Cardiac muscle cell (in vitro differentiated cells and primary cell): ENCODE measurements at places on chromosomes 5 and 9. TPM values are rescaled to one million over a fixed set of nuclear protein-coding genes. Genes with fewer than 3 reads are reported as not detected.
A peak's percentile ranks its signal among the peaks of the same experiment; 100 is the strongest.

DNA sequence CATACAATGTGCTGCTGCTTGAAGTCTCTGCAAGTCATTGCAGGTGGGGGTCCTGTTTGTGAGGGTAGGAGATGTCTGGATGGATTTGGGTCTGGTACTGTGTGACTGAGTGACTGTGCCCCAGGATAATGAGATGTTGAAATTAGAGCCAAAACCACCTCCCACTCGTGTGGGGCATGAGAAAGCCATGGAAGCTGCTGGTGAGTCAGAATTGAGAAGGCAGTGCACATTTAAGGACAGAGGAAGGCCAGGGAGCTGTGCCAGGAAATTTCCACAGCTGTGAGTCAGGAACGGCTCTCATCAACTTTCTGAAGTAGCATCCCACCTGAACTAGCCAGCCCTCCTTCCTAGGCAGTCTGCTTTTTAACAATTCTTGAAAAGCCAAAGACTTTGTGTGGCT is 229.8 kb downstream of the DRD1 start:
- H3K4me3 ChIP-seq, result no peak overlapping the region
- DNase-seq, result no peak
- no peaks in the 10 kb centered on the region for H3K36me3 ChIP-seq
- H3K27me3 ChIP-seq, result no peaks in the 10 kb centered on the region
- H3K4me1 ChIP-seq, result no peaks in the 10 kb centered on the region

DNA sequence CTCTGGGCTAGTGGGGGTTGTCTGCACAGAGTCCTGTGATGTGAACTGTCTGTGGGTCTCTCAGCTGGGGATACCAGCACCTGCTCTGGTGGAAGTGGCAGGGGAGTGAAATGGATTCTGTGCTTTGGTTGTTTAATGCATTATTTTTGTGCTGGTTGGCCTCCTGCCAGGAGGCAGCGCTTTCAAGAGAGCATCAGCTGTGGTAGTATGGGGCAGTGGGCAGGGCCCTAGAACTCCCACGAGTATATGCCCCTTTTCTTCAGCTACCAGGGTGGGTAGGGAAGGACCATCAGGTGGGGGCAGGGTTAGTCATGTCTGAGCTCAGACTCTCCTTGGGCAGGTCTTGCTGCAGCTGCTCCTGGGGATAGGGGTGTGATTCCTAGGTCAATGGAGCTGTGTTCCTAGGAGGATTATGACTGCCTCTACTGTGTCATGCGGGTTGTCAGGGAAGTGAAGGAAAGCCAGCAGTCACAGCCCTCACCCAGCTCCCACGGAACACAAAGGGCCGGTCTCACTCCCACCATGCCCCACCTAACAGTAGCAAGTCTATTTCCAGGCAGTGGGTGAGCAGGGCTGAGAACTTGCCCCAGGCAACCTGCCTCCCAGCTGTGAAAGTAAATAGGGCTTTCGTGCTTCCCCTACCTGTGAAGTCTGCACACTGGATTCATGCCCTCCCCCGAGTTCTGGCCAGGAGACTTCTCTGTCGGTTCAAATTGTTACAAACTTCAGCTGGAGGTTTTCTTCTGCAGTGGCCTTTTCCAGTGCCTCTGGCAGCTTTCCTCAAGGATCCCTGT is 25.7 kb upstream of the FAM81B start:
- DNase-seq, result no peak
- no peaks in the 10 kb centered on the region for H3K4me1 ChIP-seq
- no peak overlapping the region for H3K27ac ChIP-seq
- H3K27me3 ChIP-seq, result no peaks in the 10 kb centered on the region
- H3K36me3 ChIP-seq, result no peaks in the 10 kb centered on the region

DNA sequence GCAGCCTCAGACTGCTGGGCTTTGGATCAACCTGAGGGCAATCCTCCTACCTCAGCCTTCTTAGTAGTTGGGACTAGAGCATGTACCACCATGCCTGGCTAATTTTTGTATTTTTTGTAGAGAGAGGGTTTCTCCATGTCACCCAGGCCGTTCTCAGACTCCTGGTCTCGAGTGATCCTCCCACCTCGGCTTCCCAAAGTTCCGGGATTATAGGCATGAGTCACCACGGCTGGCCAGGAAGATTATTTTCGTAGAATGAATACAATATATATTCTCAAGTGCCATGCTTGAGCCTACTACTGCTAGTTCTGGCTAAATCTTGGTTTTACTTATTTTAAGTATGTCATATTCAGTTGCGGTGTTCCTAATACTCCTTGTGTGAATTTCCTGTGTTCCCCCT is 88.2 kb upstream of the CLINT1 start:
- no peaks in the 10 kb centered on the region for H3K27me3 ChIP-seq
- no peaks in the 10 kb centered on the region for H3K36me3 ChIP-seq
- H3K27ac ChIP-seq, result no peak overlapping the region

ZFP2 gene
- total RNA-seq, result 0.70 and 2.0 TPM in 2 replicates

PCDHB2 gene
- 43.9 and 51.5 TPM in 2 replicates for total RNA-seq

GARIN3 gene
- not detected in 2 replicates for total RNA-seq

CCIN gene
- 0.39 TPM in 1 of 2 replicates, not detected in the other for total RNA-seq

- H3K27me3 ChIP-seq, result no peaks in the 10 kb centered on the region
- H3K36me3 ChIP-seq, result no peaks in the 10 kb centered on the region
- H3K4me1 ChIP-seq, result peaks cover 4% of the 10 kb centered on the region
- peak; percentile 57 for DNase-seq
- H3K27ac ChIP-seq, result no peak overlapping the region
These were observed 101.9 kb downstream of the F2RL2 start for GRCh38 chr5:76521240-76521758.

TEX48 gene
- total RNA-seq, result not detected in 2 replicates

- no peaks in the 10 kb centered on the region for H3K27me3 ChIP-seq
- H3K36me3 ChIP-seq, result no peaks in the 10 kb centered on the region
- H3K4me3 ChIP-seq, result no peak overlapping the region
- DNase-seq, result no peak
- peaks cover under 1% of the 10 kb centered on the region for H3K4me1 ChIP-seq
These were observed 197.7 kb downstream of the NTRK2 start for GRCh38 chr9:84867186-84867585.

- peak within 1 kb of the TSS; percentile 69 for H3K4me3 ChIP-seq
- H3K27me3 ChIP-seq, result peaks cover 57% of the 10 kb centered on the region
- peak; percentile 12 for DNase-seq
- H3K27ac ChIP-seq, result no peak within 1 kb of the TSS
- H3K36me3 ChIP-seq, result no peaks in the 10 kb centered on the region
These were observed at the start of gene EGFLAM for GRCh38 chr5:38258319-38259061. TSS of gene EGFLAM (plus strand) at chr5:38258559. CDS start at chr5:38258755, 196 bp downstream.

- no peak overlapping the region for H3K4me3 ChIP-seq
- H3K4me1 ChIP-seq, result no peaks in the 10 kb centered on the region
- H3K36me3 ChIP-seq, result no peaks in the 10 kb centered on the region
- no peak overlapping the region for H3K27ac ChIP-seq
These were observed 1578.3 kb downstream of the EFNA5 start for GRCh38 chr5:106092455-106092854.

DNA sequence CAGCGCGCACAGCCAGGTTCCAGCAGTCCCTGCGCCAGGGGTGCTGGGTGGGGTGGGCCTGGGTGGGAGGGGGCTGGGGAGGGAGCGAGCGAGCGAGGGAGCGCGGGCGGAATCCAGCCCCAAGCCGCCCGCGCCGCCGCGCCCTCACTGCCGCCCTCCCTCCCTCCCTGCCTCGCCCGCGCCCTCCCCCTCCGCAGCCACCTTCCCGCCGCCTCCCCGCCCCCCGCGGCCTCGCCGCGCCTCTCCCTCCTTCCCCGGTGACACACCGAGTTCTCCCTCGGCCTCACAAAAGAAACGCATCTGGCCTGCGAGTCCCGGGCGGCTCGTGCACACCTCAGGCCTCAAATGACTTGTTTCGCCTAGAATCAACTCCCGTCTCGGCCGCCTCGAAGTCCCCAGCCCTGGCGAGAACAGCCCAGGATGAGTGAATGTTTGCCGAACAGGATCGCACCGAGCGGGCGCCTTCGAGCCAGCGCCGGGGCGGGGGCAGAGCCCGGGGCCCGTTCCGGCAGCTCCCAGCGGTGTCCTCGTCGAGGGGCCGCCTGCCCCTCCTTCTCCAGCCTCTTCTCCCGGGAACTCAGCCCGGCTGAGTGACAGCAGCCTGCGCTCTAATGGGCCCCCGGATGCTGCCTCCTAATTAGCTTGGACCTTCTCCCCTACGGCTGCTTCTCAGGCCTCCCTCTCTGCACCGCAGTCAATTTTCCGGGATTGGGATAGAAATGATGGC is 371 bp upstream of the PITX1 start:
- H3K4me3 ChIP-seq, result peak overlapping the region; percentile 16
- no peak overlapping the region for H3K27ac ChIP-seq
- peaks cover 100% of the 10 kb centered on the region for H3K27me3 ChIP-seq
- peaks cover 3% of the 10 kb centered on the region for H3K4me1 ChIP-seq
- H3K36me3 ChIP-seq, result no peaks in the 10 kb centered on the region
- DNase-seq, result no peak

GRCh38 chr9:115672477-115673316 is 480.9 kb upstream of the PAPPA start:
- peak; percentile 94 for DNase-seq
- no peaks in the 10 kb centered on the region for H3K36me3 ChIP-seq
- H3K4me3 ChIP-seq, result no peak overlapping the region
- H3K27ac ChIP-seq, result no peak overlapping the region

DNA sequence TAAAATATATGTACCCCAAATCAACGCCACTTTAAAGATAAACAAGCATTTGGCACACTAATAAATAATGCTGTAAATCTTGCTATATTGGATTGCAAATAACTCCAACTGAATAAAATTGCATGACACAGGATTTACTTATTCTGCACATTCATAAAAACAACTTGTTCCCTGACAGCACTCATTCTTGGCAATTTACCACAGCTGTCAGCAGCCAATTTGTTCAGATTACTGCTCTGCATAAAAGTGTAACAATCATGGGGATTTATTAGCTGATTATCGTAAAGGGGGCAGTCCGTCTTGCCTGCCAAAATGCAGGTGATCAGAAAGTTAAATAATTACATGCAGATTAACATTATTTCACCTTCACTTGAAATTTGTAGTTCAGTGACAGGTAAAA is 285.3 kb downstream of the SLF1 start:
- H3K36me3 ChIP-seq, result no peaks in the 10 kb centered on the region
- no peak overlapping the region for H3K27ac ChIP-seq
- no peak overlapping the region for H3K4me3 ChIP-seq

DNA sequence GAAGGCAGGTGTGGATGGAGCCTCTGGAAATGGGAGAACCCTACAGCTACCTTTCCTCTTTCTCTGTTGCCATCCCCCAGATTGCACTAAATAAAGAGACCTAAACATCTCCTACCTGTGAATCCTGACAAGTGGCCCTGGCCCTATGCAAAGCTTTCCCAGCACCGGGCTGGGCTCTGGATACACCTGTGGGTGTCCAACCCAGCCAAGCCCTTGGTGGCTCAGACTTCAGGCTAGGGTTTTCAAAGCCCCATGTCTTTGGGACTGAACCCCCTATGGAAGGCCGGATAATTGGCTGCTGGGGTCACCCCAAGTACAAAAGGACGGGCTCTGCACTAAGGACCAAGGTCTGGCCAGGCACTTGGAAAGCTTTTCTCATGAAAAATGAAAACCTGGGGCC is 44.1 kb upstream of the IPPK start:
- DNase-seq, result no peak
- H3K4me3 ChIP-seq, result no peak overlapping the region
- peaks cover 33% of the 10 kb centered on the region for H3K36me3 ChIP-seq
- H3K27ac ChIP-seq, result no peak overlapping the region
- H3K4me1 ChIP-seq, result no peaks in the 10 kb centered on the region
- H3K27me3 ChIP-seq, result no peaks in the 10 kb centered on the region

EPB41L4B gene
- total RNA-seq, result 2.0 and 2.1 TPM in 2 replicates

DNA sequence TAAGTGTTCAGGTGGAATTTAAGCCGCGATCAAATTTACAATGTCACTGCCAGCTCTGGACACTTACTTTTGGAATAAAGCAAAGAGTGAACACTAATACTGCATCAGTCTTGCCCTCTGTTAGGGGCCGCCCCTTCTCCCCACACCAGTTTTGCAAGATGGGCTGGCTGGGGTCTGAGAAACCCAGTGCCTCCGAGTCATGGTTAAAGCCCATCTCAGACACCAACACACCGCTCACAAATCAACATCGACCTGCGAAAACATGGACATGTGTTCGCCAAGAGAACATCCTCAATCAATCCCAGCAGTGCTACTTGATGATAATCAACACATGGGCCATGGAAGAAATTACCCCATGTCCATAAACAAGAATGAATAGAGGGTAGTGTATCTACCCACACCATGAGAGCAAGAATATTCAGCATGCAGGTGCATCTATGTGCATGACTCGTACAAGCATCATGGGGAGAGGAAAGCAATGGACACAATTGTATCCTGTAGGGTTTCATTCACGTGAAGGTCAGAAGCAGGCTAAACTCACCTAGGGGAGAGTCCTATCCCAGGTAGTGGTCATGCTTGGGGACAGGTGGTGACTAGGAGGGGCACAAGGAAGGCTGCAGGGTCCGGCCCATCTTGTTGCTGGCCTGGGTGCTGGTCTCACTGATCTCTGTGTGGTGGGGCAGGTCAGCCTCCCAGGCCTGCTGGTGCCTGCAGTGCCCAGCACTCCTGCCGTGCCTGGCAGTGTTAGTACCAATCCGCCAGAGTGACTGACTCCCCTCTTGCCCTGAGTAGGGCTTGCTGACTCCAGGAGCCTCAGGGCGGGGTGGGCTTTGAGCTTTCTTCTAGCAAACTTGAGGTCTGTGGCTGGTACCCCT is 5.0 kb downstream of the S1PR3 start:
- H3K36me3 ChIP-seq, result no peaks in the 10 kb centered on the region
- DNase-seq, result no peak

DNA sequence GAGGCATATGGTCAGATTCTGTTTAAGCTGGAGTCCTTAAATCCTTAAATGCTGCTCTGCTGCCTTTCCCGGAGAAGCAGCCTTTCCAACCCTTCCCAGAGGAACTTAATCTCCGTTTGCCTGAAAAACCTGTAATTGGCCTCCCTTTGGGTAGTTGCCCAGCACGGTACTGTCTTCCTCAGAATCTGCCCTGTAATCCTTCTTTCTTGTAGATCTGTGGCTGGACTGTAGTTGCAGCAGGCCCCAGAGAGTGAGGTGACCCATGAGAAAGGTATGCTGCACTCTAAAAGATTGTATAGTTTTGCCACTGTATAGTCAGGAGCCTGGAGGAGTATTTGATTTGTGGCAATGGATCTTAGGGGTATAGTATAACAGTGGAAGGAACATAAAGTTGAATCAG is 11.7 kb downstream of the SPIN1 start:
- no peaks in the 10 kb centered on the region for H3K36me3 ChIP-seq
- peak overlapping the region; percentile 58 for H3K27ac ChIP-seq
- no peaks in the 10 kb centered on the region for H3K27me3 ChIP-seq
- DNase-seq, result no peak
- H3K4me3 ChIP-seq, result no peak overlapping the region
- H3K4me1 ChIP-seq, result no peaks in the 10 kb centered on the region

ACTBL2 gene
- total RNA-seq, result not detected in 2 replicates

LRRC70 gene
- 0.14 and 0.54 TPM in 2 replicates for total RNA-seq

GRCh38 chr9:93701494-93702218 is 125.3 kb downstream of the PHF2 start:
- no peak overlapping the region for H3K4me3 ChIP-seq
- DNase-seq, result no peak
- no peaks in the 10 kb centered on the region for H3K4me1 ChIP-seq
- H3K36me3 ChIP-seq, result no peaks in the 10 kb centered on the region
- H3K27ac ChIP-seq, result no peak overlapping the region
